ENCODE measurements at places on chromosomes 13 and 19. TPM values are rescaled to one million over a fixed set of nuclear protein-coding genes. Genes with fewer than 3 reads are reported as not detected.

BRME1 gene
- total RNA-seq = not detected

GRCh38 chr13:76707360-76707759 is 178.8 kb downstream of the KCTD12 start:
- no peak for DNase-seq

DNA sequence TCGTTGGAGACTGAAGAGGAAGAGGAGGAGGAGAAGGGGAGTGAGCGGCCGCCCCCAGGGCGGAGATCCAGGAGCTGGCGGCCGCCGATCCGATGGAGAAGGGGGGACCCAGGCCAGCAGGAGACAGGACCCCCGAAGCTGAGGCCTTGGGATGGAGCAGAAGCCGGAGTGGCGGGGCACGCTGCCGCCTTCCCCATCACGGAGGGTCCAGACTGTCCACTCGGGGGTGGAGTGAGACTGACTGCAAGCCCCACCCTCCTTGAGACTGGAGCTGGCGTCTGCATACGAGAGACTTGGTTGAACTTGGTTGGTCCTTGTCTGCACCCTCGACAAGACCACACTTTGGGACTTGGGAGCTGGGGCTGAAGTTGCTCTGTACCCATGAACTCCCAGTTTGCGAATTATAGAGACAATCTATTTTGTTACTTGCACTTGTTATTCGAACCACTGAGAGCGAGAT is 1.8 kb downstream of the GADD45B start:
- DNase-seq = no peak

ZNF611 gene
- 12.6 TPM for total RNA-seq

- no peak for DNase-seq
Observed at GRCh38 chr13:104270731-104271130, 1204.5 kb upstream of the SLC10A2 start.

DNA sequence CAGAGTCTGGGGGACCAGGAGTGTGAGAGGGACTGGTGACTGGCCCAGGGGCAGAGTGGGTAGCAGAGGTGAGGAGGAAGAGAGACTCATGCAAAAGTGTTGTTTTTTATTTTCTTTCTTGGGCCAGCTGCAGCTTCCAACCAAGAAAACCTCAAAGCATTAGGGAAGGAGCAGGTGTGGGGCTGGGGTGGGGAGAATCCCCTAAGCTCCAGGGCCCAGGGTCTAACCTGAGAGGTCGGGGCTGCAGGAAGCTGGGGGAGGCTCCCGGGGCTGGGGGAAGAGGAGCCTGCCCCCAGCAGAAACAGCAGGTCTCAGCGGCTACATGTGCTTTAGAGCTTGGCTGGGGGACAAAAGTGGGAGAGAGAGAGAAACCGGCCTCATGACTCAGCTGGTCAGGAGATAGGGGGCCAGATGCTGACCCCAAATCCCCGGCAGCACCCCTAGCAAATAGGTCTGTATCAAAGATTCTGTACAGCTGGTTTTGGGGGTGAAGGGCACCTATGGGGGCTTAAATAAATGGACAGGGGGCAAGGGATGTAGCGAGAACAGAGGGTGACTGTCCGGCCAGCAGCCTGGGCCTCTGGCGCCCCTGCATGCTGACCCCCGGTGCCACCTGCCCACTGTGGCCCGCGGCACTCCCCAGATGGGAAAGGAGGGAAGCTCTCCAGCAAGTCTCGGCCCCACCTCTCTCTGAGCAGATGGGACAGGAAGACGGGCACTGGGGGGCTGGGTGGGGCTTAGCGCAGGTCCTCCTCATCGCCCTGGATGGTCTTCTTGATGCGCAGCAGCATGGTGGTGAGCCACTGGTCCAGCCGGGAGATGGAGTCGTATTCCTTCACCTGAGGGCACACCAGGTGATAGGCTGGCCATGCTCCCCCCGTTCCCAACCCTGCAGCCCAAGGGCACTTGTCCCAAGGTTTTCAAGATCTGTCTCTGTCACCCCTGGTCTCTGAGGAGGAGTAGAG is 3.8 kb upstream of the KPTN start:
- DNase-seq = no peak

All from omental fat pad (tissue), 4 donors.